ENCODE measurements at places on chromosomes 2 and 18. TPM values are rescaled to one million over a fixed set of nuclear protein-coding genes. Genes with fewer than 3 reads are reported as not detected.
A peak's percentile ranks its signal among the peaks of the same experiment; 100 is the strongest.

GRCh38 chr2:76009484-76009883 is 298.8 kb upstream of the GCFC2 start:
- DNase-seq: no peak

DNA sequence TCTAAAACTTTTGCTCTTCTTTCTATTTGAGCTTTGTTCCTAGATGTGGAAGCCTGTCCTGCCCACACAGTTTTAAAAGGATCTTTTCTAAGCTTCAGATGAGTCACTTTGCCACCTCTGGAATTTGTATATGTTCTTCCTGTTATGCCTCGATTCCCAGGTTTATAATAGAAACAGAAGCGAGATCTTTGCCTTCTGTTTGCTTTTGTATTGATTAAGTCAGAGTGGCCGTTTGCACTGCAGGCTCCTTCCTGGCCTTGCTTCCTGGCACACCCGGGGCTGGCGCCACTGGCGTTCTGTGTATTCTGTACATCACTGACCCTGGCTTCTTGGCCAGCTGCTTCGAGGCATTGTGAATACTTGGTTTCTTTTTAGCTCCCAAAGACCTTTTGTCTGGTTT is 91.8 kb downstream of the MTCL1 start:
- no peak for DNase-seq

GRCh38 chr18:46892842-46893241 is 24.5 kb downstream of the PIAS2 start:
- DNase-seq: peak; percentile 22

DNA sequence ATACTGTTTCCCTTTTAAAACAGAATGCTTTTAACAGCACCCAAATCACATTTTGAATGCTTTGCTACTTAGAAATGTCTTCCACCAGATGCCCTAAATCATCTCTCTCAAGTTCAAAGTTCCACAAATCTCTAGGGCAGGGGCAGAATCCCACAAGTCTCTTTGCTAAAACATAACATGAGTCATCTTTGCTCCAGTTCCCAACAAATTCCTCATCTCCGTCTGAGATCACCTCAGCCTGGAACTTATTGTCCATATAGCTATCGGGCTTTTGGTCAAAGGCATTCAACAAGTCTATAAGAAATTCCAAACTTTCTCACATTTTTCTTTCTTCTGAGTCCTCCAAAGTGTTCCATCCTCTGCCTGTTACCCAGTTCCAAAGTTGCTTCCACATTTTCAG is 1374.5 kb upstream of the NXPH2 start:
- peak; percentile 2 for DNase-seq

Gene ANKRD23
- 1.0 TPM for total RNA-seq

- DNase-seq: peak; percentile 14
Observed at GRCh38 chr2:145190031-145190703, 670.2 kb upstream of the ZEB2 start.

GRCh38 chr2:98020992-98021713 is 25.4 kb upstream of the TMEM131 start:
- no peak for DNase-seq

DNA sequence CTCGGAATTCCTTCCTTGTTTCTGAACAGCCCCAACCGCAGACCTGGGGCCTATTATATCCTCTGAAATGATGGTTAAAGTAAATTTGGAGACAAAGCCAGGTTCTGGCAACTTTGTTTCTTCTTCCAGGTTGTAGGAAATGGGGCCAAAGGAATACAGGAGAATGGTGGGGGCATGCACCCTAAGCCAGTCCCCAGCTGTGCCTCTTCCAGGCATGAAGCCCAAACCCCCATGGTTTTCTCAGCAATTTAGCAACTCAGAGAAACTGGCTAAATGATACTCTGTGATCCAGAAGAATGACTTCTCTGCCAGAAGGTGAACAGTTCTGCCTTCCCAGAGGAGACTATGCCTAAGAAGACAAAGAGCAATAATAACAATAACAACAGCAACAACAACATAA is 635.0 kb upstream of the FANCL start:
- DNase-seq: no peak

GRCh38 chr2:43462866-43463641 is 132.8 kb downstream of the THADA start:
- peak; percentile 84 for DNase-seq

DNA sequence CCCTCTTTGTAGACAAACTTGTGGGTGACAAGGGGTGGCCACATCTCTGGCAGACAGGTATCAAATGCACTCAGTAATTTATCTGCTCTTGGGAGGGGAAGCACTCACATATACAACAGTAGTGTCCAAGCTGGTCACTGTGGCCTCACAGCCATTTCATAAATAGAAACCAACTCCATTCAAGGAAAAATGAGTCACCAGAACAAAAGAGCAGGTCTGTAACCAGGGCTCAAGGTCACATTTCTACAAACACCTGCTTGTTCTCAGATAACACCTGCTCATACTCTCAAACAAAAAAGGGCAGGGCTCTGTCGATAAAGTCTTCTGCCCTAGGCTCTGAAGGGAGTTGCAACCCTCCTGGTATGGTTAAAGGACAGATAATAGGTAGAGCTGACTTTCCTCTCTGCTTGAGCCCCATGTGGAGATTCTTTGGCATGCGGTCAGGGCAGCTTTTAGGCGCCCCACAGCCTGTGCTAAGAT is 459.0 kb downstream of the BCL11A start:
- peak; percentile 20 for DNase-seq

GRCh38 chr2:14759082-14759481 is 126.6 kb downstream of the LRATD1 start:
- no peak for DNase-seq

- no peak for DNase-seq
Observed at GRCh38 chr2:181076658-181077057, 96.3 kb downstream of the UBE2E3 start.

DNA sequence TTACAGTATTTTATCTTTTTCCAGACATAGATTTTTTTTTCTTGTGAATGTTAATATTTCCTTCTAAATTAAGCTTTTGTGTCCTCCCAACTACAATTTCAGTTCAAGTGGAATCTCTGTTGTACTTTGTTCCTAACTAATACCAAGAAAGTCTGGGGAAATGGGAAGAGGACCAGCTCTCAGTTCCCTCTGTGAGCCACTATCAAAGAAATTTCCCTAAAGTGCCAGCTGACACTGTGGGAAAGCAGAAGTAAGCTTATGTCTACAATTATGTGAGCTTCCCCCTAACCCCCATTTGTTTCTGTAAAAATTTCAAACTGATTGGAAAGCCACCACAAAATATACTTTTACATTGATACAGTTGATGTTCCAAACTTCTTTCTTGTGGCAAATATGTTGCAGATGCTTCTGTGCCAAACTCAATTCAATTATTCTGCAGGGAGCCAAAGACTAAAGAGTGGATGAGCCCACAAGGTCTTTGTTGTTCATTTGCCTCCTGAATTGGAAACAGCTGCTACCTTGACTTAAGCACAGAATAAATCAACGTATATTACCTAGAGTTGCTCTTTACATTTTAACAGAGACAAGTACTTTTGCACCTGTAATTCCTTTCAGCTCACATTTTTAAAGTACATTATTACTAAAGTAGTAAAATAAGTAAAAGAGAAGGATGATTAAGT is 306.6 kb downstream of the PTH2R start:
- DNase-seq: no peak

Gene PARD6G
- total RNA-seq: 2.8 TPM

Gene RAD51AP2
- total RNA-seq: under 0.01 TPM

DNA sequence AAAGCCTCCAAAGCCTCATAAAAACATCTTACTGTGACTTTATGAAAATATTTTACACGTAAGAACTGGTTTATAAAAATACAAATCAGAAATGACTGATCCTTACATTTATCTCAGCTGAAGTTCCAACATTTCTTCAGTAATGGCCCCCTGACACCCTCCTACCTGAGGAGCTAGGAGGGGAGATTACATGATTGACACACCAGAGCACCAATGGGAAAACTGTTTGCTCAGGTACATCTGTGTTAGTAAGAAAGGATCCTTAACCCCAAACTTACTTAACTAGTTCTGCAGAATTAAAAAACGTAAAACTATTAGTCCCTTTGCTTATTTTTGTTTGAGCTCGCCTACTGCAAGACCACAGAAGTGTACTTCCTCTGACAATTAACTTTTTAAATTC is 27.0 kb downstream of the ENOSF1 start:
- no peak for DNase-seq

GRCh38 chr18:48868468-48869466 is 82.0 kb downstream of the SMAD7 start:
- DNase-seq: no peak

DNA sequence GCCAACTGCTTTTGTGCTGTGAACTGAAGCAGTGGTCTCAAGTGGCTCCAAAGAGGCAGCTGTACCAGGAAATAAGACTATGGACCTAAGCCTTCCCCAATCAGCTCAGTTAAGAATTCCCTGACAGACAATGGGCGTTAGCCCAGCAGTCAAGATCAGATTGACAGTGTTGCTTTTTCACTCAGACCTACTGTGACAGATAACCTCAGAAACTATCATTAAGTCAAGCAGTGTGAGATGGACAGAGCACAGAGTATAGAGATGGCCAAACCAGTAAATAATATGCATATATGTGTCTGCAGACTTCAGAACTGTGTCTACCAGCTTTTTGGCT is 215.3 kb downstream of the ZFP36L2 start:
- DNase-seq: no peak

- DNase-seq: peak; percentile 52
Observed at GRCh38 chr2:71548646-71549425, 95.5 kb downstream of the DYSF start.

Gene DSG1
- not detected for total RNA-seq

- DNase-seq: no peak
Observed at GRCh38 chr2:54960164-54960563, 90.1 kb downstream of the RTN4 start.

Gene UGT1A3
- not detected for total RNA-seq

- no peak for DNase-seq
Observed at GRCh38 chr18:12252061-12252460, 2.1 kb upstream of the CIDEA start.

DNA sequence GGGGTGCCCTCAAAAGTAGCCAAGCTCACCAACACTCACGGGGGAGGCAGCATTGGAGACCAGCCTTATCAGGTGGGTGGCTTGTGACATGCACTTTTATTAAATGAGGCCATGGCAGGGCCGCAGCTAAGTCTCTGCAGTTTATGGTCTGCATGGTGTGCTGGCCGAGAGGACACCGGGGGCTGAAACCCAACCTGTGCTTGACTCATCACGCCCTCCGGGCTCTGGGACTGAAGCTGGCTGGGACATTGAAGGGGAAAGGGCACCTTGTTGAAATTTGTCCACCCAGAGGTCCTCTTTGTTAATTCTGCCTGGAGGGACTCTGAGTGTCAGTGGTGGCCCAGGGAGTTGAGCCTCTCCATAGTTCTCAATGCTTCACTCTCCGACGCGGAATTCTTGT is 17.7 kb upstream of the NTSR2 start:
- no peak for DNase-seq

GRCh38 chr2:168694173-168694572 is 108.3 kb upstream of the NOSTRIN start:
- no peak for DNase-seq

Gene TRIM43
- total RNA-seq: not detected
